ENCODE measurements at places on chromosomes 7 and 10. TPM values are rescaled to one million over a fixed set of nuclear protein-coding genes. Genes with fewer than 3 reads are reported as not detected.

GRCh38 chr10:51542853-51543252 lies 156.5 kb downstream of the CSTF2T start:
- no peak for DNase-seq

DNA sequence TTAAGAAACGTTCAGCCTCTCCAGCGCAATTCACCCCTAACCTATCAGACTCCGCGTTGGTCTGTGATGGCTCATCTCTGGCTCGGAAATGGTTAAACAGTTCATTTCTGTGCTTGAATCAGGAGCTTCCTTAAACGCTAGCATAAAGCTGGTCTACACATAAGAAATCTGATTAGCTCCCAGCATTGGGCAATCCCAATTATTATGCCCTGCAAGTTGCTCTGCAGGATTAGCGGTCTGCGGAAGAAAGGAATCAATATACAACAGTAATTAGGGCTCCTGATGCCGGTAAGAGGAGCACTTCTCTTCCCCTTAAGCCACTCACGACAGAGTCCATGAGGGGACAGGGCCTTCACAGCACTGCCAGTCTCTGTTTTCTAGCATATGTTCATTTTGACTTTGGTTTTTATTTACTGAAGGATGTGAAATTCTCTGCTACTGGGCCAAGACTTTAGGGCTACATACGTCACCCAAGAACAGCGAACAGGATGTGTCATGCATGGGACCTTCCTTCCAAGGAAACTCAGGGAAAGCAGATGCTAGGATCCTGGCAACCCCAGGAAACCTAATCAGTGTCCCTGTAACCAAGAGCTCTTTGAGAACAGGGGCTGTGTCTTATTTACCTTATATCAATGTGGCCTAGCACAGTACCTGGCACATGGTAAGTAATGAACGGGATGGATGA lies 324.4 kb downstream of the KCNMA1 start:
- DNase-seq = no peak

DNA sequence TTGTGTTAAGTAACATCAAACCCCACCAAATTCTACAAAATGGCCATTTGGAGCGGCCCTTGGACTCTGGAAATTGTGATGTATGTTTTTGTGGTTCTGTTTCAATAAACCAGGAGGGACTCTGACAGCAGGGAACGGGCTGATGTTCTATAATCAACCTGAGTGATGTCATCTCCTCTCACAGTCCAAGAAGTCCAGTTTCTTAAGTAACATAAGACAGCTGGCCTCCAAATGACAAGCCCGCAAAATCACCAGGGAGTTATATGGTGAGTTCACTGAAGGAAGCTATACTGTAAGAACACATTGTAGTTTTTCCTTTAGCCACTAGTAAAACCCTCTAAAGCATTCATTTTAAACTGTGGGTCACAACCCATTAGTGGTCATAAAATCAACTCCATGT lies 34.0 kb downstream of the GOT1 start:
- DNase-seq = no peak

GRCh38 chr10:113304726-113305125 lies 248.1 kb upstream of the HABP2 start:
- DNase-seq = no peak

DNA sequence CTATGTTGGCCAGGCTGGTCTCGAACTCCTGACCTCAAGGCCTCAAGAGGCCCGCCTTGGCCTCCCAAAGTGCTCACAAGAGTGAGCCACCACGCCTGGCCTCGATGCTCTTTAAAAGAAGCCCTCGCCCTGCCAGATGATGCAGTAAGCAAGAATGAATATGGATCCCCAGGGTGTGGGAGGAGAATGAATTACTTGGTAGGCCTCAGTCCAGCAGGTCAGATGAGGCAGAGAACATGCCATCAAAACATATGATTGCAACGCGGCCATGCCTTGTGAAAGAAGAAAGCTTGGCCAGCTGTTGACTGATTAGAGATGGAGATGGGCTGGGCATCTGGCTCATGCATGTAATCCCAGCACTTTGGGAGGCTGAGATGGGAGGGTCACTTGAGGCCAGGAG lies 68.7 kb downstream of the CAMK1D start:
- DNase-seq = no peak

GRCh38 chr7:116150588-116150987 lies 59.8 kb upstream of the TES start:
- DNase-seq = no peak

DNA sequence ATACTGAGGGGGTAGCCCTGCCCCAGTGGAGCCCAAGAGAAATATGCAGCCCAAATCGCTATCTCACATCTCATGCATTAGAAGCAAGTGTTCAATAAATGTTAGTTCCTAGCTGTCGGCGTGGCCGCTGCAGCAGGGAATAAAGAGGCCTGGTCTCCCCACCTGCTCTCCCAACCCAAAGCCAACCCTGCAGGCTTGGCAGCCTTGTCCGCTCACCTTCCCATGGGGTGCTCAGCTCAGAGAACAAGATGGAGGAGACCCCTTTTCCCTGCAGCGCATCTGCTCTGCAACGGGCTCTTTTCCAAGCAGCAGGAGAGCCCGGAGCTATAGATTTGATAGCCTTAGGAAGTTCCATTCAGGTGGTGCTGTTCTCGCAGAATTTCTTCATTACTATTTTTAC lies 12.0 kb upstream of the DOCK1 start:
- DNase-seq = no peak

DNA sequence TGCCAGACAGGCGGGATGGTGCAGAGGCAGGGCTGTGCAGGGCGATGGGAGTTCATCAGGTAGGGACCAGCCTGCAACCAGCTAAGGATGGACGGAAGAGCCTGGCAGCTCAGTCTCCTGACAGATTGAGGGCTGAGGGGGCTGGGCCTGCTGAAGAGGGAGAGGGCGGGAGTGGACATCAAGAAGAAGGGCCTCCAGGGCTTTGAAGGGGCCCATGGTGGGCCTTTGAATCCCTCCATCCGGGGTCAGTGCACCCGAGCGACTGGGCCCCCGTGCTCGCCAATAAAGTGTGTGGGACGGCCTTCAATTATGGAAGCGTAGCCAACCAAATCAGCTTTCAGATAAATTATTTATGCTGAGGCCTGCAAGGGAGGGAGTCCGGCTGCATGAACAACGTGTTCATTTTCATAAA lies 431.2 kb downstream of the RPS24 start:
- DNase-seq = no peak

DNA sequence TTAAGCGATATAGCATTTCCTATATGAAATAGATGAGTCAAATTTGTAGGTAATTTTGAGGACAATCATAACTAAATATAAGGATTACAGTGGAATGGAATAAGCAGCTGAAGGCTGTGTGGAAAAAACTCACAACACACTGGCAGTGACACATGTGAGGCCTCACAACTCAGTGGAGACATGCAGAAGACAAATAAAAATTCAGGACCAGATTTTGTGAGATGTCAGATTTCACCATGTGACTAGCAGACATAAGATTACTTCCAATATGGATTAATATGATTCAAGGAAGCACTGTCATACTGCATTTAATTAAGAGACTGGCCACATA lies 17.6 kb downstream of the ERLIN1 start:
- no peak for DNase-seq

DNA sequence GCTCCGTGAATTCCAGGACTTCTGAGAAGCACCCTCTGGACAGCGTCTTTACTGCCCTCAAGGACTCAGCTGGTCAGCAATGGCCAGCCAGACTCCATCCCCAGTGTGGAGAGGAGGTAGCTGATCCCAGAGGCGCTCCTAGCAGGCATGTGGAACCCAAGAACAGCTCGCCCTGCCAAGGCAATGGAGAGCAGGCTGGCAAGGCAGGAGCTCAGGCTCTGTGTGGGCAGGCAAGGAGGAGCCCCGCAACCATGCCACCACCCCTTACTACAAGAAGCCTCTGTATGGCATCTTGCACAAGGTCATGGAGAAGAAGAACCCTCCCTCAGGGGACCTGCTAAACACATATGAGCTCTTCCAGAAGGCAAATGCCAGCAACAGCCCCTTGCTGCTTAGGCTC lies 34.4 kb upstream of the SGMS1 start:
- DNase-seq = no peak

- no peak for DNase-seq
Observed at GRCh38 chr7:45968856-45969541, 47.9 kb upstream of the IGFBP3 start.

DNA sequence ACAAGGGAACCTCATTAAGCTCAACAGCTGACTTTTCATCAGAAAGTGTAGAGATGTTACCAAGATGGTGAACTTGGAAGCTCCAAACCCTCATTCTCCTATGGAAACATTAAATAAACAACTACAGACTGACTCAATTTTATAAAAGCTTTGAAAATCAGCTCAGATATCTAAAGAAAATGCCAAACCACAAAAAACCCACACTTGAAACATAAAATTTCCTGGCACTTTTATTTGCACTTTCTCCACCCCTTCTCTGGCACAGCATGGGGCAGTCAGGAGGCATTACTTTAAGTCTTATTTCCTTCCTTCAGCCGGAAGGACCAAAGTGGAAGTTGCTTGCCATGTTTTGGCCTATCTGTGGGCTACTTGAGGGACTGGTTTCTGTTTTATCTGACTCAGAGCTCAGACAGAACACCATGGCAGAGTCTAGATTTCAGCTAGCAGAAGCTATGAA lies 114.7 kb downstream of the ODAD2 start:
- peak; percentile 10 for DNase-seq

DNA sequence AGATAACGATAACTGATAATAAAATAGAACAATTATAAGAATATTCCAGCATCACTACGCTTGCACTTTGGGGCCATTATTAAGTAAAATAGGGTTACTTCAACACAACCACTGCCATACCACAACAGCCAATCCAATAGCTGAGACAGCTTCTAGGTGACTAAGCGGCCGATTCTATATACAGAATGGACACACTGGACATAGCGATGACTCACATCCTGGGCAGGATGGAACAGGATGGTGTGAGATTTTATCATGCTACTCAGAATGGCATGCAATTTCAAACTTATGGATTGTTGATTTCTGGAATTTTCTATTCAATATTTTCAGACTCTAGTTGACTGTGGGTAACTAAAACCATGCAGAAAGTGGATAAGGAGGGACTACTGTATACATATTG lies 920.9 kb downstream of the LRMDA start:
- no peak for DNase-seq

- DNase-seq = no peak
Observed at GRCh38 chr10:86091216-86091615, 275.4 kb downstream of the GRID1 start.

- no peak for DNase-seq
Observed at GRCh38 chr7:82257118-82257695, 186.4 kb downstream of the CACNA2D1 start.

DNA sequence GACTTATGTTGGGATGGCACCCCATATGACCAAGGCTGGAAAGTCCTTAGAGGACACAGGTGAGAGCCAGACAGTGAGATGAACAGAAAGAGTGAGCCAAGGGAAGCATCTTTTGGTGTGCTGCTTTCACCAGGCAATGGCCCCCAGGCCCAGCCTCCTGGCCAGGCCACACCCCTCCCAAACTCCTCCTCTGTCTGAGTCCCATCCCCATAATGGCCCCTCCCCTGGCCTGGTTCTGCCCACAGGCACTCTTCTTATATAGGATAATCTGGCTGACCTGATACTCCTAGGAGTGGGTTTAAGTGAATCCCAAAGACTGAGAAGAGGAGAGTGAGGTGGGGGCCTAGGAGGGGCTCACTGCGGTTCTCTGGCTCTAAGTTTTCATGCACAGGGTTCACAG lies 252.5 kb downstream of the RPS24 start:
- no peak for DNase-seq

DNA sequence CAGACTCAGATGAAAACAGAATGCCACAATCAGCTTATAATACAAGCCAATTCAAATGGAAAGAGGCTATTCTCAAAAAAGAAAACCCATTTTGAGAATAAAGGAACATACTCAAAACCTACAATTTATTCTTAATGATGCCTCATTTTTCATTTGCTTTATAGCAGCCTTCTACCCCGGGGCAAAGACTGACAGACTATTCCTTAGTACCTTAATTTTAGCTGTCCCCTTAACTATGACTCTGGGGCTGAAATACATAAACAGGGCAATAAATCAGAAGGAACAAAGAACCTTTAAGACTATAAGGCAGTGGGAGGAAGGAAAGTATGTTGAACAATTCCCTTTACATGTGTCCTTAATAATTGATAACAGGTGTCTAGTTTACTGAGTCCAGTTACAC lies 76.8 kb downstream of the TMEM106B start:
- DNase-seq = no peak

DNA sequence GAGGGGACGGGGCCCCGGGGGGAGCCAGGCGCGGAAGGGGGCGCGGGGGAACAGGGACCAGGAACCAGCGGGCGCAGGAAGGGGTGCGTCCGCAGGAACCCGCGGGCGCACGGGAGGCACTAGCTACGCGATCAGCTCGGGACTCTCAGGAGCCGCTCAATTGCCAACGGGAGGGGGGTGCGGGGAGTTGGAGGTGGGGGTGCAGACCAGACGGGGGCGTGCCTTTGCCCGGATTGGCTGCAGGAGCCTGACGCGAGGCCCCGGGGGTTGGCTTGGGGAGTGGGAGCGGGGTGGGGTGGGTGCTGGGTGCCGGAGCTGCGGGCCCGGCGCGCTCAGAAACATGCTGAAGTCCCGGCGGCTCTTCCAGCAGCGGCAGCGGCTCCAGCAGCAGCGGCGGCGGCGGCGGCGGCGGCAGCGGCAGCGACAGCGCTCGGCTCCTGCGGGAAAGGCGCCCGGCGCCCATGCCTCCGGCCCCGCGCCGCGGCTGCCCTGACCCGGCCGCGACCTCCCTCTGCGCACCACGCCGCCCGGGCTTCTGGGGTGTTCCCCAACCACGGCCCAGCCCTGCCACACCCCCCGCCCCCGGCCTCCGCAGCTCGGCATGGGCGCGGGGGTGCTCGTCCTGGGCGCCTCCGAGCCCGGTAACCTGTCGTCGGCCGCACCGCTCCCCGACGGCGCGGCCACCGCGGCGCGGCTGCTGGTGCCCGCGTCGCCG lies at the start of gene ADRB1:
Gene ADRB1, plus strand, starts transcription at position 335 of the 715 bp plus-strand sequence. Its CDS starts 267 bp downstream, at position 602.
- DNase-seq = peak; percentile 51

GRCh38 chr10:117942226-117942625 lies 104.5 kb downstream of the RAB11FIP2 start:
- no peak for DNase-seq

DNA sequence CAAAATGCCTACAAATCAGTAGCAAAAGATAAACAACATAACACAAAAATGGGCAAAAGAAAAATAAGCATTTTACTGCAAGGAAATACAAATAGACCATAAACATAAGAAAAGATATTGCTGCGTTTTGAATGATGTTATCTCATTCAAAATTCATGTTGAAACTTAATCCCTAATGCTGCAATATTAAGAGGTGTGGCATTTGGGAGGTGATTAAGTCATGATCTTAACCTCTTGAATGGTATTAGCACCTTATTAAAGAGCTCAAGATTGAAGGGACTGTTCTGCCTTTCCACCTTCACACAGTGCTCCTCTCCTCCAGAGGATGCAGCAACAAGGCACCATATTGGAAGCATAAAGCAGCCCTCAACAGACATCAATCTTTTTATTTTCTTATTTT lies 12.4 kb upstream of the TNKS2 start:
- no peak for DNase-seq

GRCh38 chr7:132709971-132710567 lies 133.8 kb upstream of the PLXNA4 start:
- DNase-seq = peak; percentile 34

Gene ASB10
- total RNA-seq = not detected

Gene CDHR3
- total RNA-seq = 0.58 TPM

Gene HOXA10
- not detected for total RNA-seq

Gene CALML5
- total RNA-seq = not detected

Gene TMEM236
- 0.16 TPM for total RNA-seq

Gene ZNF25
- total RNA-seq = 7.5 TPM

Gene PRRT4
- total RNA-seq = 0.69 TPM

Gene ZFAND4
- total RNA-seq = 13.5 TPM

Gene COL26A1
- not detected for total RNA-seq

Gene IL15RA
- 23.5 TPM for total RNA-seq

Gene PARP12
- 29.5 TPM for total RNA-seq

Gene HYAL4
- not detected for total RNA-seq

Gene MSMB
- total RNA-seq = not detected

Gene CRHR2
- total RNA-seq = not detected

Gene CYP2C19
- not detected for total RNA-seq

All from activated CD8-positive, alpha-beta T cell treated with anti-CD3 and anti-CD28 coated beads for 36 hours (primary cell).